ENCODE measurements at places on chromosomes 6 and 20.

DNA sequence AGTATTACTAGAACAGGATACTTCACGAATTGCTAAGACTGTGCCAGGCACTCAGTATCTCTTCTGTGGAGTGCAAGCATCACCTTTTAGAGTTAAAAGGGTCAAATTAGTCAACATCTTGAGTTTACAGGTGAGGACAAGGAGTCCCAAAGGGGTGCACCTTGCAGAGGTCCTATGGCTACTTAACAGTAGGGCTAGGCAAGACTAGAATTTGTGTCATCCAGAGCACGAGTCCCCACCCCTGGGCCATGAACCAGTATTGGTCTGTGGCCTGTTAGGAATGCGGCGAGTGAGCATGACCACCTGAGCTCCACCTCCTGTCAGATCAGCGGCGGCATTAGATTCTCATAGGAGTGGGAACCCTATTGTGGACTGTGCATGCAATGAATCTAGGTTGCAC, 10.5 kb upstream of the DSTN start:
- no peak for DNase-seq

DNA sequence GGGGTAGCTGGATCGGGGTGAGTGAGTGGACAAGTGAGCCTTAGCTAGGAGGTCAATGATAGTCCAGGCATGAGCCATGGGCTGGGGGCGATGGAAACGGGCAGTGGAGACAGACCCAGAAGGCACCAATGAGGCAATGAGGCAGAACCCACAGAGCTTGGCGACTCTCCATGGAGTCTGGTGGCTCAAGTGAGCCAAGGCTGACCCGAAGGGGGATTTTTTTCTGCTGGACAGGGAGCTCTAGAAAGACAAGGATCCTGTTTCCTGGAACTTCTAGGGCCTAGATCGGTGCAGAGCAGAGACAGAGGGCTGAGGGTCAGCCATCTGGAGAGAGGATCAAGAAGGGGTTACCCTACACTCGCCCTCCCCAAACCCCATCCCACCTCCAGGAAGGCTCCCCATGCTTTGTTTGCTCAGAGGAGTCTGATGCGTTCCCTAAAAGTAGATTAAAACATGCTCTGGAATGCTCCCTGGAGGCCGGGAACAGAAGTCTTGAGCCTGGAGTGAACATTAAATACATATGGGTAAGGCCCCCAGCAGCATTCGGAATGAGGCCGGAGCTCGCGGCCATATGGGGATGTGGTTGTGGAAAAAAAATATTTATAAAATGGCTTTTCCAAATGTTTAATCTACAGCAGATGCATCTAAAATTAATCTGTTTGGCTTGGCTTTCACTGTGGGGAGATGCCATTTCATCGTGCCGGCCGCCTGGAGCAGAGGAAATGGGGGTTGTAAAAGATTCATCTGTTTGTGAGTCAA, 237.8 kb upstream of the PMEPA1 start:
- no peak for DNase-seq

- DNase-seq, result no peak
Observed at GRCh38 chr6:111683157-111683556, 77.5 kb upstream of the TRAF3IP2 start.

GRCh38 chr6:36788186-36788585, 51.1 kb downstream of the CPNE5 start:
- no peak for DNase-seq

DNA sequence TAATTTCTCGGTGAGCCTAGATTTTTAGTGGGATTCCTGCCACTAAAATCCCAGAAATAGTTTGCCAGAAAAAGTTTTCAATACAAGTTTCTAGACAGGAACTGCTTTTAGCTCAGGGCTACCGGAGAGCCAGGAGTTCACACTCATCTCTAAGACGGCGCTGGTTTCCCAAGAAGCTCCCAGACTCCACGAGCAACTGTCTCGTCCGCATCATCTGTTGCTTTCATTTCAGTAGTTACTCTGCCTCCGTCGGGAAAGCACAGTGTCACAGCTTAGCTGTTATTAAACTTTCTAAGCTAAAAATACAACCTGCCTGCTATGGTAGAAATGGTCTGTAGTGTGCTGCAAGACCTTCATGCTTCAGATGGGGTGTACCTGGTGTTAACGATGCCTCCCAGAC, 197.3 kb upstream of the SNX9 start:
- DNase-seq, result no peak

- DNase-seq, result no peak
Observed at GRCh38 chr6:150372051-150372450, 3.2 kb downstream of the IYD start.

- no peak for DNase-seq
Observed at GRCh38 chr6:11309947-11310665, 77.6 kb upstream of the NEDD9 start.

GRCh38 chr6:35019171-35019570, 122.0 kb downstream of the TCP11 start:
- DNase-seq, result no peak

GRCh38 chr6:21856844-21857243, 263.3 kb downstream of the SOX4 start:
- DNase-seq, result no peak

- DNase-seq, result no peak
Observed at GRCh38 chr6:135289816-135290215, 108.7 kb downstream of the MYB start.

DNA sequence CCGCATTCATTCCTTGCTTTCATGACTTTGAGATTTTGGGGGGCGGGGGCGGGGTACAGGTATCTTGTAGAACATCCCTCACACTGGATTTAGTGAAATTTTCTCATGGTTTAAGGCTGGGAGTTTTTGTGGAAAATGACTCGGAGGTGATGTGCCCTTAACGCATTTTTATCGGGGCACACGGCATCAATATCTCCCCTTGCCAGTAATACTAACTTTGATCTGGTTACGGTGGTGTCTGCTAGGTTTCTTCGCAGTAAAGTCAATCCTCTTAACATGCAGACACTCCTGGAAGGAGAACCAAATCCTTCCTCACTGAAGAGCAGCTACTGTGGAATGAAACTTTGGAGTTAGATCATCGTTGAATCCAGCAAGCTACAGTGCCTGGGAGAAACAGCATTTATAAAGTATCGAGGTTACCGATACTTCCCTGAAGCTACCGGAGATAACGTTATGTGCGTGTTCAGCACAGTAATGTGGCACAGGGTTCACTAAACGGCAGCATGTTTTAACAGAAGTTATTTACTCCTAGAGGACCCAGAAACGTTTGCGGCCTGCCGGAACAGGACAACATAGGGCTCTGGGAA, 1.2 kb upstream of the DYNLRB1 start:
- DNase-seq, result no peak

DNA sequence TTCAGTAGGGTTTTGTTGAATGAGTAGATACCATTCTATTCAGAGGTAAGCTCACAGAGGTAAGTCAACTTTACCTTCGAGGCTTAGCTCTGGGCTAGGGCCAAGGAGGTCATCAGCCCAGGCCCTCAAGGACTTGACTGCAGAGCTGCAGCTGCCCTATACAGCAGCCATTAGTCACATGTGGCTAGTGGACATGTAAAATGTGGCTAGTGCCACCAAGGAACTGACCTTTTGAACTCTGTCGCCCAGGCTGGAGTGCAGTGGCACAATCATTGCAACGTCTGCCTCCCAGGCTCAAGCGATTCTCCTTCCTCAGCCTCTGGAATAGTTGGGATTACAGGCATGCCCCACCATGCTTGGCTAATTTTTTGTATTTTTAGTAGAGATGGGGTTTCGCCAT, 47.9 kb upstream of the EPB41L1 start:
- no peak for DNase-seq

DNA sequence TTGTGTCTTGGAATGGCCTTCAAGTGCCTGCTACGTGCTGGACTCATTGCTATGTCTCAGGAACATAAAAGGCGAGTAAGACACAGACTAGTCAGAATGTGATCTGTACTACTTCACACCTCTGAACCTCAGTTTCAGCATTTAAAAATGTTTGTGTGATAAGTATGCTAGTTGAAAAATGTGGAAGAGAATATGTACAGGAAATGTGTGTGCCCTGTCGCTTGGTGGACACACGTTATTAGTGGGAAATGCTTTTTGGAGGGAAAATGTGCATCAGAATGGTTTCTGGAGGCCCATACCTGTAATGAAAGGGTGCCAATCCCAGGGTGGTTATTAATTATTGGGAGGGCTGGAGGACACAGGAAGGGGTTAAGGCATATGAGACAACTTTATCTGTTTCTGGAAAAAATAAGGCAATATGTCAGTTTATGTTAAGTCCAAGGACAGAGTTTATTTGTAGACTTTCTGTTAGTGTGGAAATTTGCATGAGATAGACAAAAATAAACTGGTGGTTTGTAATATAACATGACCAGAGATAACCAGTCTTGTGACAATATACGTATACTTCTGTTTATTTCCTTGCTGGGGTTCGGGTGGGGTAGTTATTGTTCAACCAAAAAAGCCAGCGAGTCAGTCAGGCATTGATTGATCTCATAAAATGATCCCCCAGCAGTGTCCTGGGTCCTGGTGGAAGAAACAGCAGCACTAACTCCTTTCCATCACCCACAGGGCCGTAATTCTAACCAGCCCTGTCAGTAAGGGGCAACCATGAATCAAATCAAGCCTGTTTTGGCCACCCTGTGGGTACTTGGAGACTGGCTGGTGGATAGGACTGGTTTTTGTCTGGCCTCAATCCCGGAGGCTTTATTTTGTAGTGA, 117.9 kb downstream of the JARID2 start:
- DNase-seq, result no peak

- DNase-seq, result no peak
Observed at GRCh38 chr20:52490711-52491430, 299.3 kb upstream of the ZFP64 start.

GRCh38 chr20:6127825-6128224, 5.0 kb upstream of the FERMT1 start:
- DNase-seq, result no peak

DNA sequence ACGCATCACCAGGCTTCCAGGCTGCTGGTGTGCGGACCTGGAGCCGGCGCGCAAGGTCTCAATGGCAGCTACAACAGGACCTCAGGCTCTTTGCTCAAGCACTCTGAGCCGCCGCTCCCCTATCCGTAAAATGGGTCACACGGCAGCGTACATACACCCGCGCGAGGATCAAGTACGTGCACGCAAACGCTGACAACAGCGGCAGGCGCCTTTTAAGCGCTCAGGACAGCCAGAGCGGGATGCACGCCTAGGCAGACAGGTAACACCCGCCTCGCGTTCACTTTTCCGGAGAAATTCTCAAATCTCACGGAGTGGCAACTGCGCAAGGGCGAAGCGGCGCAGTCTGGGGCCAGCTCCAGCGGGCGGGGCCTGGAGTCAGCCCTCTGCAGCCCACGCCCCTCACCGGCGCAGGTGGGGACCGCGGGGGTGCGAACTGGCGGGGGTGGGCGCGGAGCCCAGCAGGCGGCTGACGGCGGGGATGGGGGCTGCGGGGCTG, 535 bp downstream of the EXOC2 start:
- DNase-seq, result peak; percentile 84

GRCh38 chr6:291697-292505, at the start of gene DUSP22:
Gene DUSP22 (plus strand): TSS chr6:292487. CDS start chr6:292540, 53 bp downstream.
- DNase-seq, result peak; percentile 95

DNA sequence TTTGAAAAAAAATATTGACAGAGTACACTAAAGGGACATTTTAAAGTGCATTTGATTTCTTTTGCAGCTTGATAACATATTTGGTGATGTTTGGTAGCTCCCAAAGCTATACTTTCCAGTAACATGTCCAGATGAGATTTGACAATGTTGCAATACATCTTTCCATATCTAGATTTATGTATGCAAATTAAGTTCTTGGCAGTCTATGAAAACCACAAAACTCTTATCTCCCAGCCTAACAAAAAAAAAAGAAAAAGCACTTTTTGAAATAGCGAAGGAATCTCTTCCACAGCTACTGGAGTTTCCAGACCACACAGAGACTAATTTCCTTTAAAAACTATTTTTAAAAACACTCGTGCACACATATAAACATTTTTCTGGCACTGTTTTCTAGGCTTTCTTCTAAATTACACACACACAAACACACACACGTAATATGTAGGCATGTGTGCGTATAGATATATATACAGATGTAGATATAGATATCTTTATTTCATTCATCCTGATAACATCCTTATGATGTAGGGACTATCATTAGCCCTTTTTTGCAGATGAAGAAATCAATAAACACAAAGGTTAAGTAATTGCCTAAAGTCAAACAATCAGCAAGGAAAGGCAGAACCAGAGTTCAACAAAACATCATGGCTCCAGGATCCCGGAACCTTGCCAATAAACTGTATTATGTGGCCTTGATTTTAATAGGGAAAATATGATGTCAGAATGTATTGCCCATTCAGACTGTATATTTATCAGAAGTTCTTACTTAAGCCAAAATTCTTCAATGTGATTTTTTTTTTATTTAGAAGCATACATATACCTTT, 93.3 kb downstream of the ADGRB3 start:
- DNase-seq, result no peak

- DNase-seq, result no peak
Observed at GRCh38 chr6:140669321-140669720, 1294.9 kb upstream of the CITED2 start.

GRCh38 chr20:62860391-62860923, 1.2 kb downstream of the TCFL5 start:
- DNase-seq, result no peak

- peak; percentile 23 for DNase-seq
Observed at GRCh38 chr6:43142101-43142500, 29.0 kb upstream of the SRF start.

GRCh38 chr6:133645966-133646740, 242.8 kb upstream of the TCF21 start:
- DNase-seq, result no peak

GRCh38 chr6:1390133-1390945, 963 bp downstream of the FOXF2 start:
- DNase-seq, result no peak

- no peak for DNase-seq
Observed at GRCh38 chr6:11706171-11706570, 72.4 kb downstream of the ADTRP start.

DNA sequence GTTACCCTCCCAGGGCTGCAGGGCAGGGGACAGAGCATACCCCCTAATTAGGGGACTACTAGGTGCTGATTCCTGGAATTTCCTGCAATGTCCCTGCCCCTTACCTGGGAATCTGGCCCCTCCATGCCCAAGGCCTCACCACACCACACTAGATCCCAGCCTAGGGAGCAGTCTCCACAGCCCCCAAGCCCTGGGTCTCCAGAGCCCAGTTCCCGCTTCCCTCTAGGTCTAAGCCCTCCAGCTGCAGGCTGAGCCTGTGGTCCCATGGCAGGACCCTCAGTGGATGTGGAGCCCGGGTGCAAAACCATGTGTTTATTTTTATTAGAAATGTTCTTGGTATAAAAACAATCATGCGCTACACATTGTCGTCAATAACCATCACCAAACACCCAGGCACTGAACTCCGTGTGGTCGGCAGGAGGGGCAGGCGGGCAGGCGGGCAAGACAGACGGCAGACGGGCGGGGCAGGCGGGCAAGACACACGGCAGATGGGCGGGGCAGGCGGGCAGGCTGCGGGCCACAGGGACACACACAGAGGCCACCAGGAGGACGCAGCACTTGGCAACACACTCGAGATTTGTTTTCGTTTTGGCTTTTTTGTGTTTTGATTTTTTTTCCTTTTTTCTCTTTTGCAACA, 124.2 kb downstream of the GRM4 start:
- no peak for DNase-seq

- DNase-seq, result peak; percentile 4
Observed at GRCh38 chr6:5507131-5507681, 245.9 kb downstream of the FARS2 start.

GRCh38 chr6:1052262-1052661, 259.6 kb upstream of the FOXQ1 start:
- DNase-seq, result no peak
